ENCODE measurements at places on chromosomes 11 and 22.

DNA sequence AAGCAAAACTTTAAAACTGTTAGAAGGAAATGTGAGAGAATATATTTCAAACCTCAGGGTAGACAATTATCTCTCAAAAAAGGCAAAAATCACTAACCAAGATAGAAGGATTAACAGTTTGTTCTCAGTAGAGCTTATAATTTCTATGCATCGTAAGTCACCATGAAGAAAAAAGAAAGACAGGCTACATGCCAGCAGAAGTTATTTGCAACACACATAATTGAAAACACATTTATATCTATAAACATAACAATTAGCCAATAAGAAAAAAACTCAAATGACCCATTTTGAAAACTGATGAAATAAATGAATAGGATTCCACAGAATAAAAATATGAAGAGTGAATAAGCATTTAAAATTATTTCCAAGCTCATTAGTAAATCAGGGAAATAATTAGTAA is 24.4 kb upstream of the SNX19 start:
- DNase-seq: no peak

- DNase-seq: no peak
These were observed 304.1 kb upstream of the ANO5 start for GRCh38 chr11:21888814-21889213.

DNA sequence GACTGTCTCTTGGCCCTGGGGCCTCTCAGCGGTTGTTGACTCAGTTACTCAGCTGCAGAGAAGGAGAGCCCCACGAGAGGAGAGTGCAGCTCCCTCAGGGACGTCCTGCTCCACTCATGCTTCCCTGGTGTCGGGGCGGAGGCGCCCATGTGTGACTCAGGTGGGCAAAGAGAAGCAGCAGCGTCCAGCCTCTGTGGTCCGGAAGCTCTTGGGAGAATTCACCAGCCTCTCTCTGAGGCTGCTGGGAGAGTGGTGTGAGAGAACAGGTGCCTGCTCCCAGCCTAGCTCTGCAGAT is 25.7 kb downstream of the GLB1L2 start:
- no peak for DNase-seq

- DNase-seq: no peak
These were observed 466.4 kb downstream of the MN1 start for GRCh38 chr22:27335102-27335660.

GRCh38 chr11:64136765-64137441 is 29.0 kb downstream of the MACROD1 start:
- no peak for DNase-seq

DNA sequence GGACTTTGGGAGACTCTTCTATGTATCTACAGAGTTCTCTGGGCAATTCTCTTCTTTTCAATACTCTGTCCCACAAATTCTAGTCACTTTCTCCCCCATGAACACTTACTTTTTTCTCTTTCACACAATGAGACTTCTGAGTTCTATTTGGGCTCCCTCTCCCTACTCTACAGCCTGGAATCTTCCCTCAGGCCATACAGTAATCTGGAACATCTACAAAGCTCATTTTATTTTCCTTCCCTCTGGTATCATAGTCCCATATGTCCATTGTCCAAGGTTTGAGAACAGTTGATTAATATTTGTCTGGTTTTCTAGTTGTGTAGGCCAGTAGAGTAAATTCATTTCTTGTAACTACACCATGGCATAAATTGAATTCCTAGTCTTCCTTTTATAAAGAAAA is 544.6 kb upstream of the RAG2 start:
- DNase-seq: no peak

- DNase-seq: no peak
These were observed 29.4 kb downstream of the GDPD5 start for GRCh38 chr11:75496305-75496752.

DNA sequence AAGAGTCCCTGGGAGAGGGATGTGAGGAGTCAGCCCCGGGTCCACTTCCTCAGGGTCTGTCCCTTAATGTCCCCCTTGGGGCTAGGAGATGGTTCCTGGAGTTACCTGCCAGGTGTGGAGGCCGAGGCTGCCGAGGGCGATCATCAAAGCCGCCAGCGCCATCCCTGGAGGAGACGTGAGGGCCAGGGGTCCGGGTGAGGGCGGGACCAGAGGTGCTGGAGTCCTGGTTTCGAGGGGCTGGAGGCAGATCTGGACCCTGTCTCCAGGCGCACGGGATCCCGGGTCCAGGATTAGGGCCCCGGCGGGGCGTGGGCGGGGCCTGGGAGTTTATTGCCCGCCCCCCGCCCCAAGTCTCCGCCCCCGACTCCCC is at the start of gene ART5:
TSS of gene ART5 (minus strand) at position 292 of the 370 bp plus-strand sequence. CDS start at position 162, 130 bp downstream.
- no peak for DNase-seq

- no peak for DNase-seq
These were observed 611.7 kb downstream of the NTM start for GRCh38 chr11:131982154-131982553.

DNA sequence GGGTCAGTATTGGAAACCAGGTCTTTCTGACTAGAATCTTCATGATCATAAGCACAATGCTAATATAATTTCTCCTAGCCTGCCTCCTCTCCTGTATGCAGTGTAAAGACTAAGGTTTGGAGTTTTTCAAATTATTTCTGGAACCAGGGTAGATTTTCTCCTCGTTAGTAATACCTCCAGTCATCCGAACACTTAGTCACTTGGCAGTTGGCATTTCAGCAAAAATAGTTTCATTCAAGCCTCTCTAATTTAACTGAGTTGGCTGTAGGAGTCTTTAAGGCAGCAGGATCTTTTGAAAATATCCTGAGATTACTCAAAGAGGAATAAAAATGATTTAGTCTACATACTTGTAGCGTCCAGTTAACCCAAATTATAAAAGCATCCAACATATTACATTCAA is 6.3 kb downstream of the TYR start:
- no peak for DNase-seq
